Stimulated activated CD4-positive, alpha-beta T cell treated with anti-CD3 and anti-CD28 coated beads, Interleukin-1b, Interleukin-23, amount 100 ng/mL, for 1 hour (primary cell): ENCODE measurements at places on chromosomes 11 and 22.
A peak's percentile ranks its signal among the peaks of the same experiment; 100 is the strongest.

GRCh38 chr22:46512039-46512370 lies 25.4 kb downstream of the CELSR1 start:
- no peak for DNase-seq

DNA sequence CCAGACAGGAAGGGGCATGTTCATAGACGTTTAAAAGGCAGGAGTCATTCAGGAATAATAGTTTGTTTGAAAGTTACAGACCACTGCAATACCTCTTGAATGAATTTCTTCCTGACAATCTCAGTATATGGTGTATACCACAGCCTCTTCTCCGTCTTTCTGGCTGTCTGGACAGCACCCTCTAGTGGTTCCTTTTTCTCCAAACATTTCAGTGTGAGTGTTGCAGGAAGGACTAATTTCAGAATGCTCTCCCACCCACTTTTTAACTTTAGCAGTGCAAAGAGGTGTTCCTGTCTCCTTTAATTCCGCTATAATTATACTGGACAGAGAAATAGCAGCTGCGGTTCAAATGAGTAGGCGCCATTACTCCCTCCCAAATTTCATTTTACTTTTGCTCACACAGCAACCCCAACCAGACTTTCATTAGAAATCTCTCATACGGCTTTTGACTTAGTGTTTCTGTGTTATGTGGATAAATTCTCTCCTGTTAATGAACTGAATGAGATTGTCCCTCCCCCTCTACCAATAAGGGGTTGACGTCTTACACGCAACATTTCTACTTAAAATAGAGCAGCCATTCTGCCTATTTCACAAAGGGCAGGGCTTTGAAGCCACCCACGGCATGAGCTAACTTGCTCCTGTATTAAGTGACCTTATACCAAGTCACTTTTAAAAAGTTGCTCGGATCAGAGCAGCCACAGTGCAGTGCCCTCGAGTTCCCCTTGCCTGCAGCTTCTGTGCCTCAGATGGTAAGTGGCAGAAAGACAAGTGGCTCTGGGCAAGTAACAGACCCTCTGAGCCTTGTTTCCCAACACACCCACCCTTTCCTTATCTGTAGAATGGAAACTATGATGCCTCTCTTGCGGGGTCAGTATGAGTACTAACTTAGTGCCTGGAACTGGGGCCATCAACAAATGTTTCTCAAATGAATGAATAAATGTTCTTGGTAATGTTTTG lies 368.6 kb downstream of the OPCML start:
- DNase-seq: no peak

DNA sequence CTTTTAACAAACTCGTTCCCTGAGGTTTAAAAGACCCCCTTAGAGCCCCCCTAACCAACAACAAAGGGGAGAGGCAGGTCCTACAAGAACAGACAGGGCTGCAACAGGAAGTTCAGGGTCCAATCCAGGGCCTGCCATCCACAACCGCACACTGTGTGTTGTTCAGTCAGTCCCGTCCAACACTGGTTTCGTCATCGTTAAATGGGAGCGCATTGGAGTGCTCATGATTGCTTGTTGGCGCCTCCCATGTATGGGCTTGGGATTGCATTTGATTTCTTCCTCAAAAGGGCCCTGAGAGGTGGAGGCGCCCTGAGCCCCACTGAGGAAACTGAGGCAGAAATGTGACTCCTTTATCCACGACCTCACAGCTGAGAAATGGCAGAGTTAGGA lies 174.1 kb downstream of the MN1 start:
- no peak for DNase-seq

DNA sequence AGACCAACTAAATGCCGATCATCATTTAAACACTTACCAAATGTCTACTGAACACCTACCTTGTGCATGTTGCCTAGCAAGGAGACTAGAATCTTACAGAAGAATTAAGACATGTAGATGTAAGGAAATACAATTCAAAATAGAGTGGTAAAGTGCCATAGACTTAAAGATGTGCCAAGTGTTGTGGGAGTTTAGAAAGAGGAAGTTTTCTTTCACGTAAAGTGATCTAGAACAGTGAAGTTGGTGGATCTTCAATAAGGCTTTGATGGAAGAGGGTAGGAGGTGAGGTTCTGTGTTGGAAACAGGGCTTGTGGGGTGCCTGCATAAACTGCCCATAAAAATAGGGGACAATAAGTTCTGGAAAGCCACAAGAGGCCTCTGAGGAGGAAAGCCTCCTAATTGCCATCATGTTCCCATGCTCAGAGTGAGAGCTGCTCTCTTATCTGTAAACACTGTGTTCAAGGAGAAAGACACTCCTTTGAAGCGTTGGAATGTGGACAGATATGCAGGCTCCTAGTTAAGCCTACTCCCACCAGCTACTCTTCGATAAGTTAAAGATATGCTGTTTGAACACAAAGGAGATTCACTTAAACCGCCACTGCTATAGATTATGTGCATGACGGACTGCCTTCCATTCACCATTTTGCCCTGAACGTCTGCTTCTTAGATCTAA lies 66.7 kb downstream of the HSD17B12 start:
- DNase-seq: no peak

DNA sequence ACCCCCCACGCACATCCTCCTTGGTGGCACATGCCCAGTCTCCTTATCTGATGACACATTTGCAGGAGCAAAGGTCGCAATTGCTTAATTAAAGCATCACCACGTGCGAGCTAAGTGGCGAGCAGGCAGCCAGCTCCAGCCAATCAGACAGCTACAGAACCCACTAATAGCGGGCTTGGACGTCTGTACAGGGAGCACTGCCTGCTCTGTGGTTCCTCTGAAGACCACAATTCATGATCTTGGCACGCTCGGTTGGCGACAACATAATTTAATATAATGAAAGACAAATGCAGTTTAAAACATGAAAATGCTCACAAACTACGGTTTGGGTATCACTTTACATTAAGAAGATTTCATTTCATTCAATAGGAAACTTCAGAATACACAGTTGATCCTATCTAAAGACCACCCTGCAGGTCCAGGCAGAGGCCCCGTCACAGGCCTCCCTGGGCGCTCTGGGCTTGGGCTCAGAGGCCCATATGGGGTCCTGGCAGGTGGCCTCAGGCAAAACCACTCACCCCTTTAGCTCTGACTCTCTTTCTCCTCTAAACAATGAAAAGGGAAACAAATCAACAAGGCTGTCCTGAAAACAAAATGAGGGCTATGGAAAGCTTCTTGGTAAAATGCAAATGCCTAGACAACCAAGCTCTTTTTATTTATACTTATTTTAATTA lies 10.4 kb downstream of the PACSIN2 start:
- DNase-seq: no peak

GRCh38 chr11:28969832-28970231 lies 861.6 kb downstream of the METTL15 start:
- no peak for DNase-seq

DNA sequence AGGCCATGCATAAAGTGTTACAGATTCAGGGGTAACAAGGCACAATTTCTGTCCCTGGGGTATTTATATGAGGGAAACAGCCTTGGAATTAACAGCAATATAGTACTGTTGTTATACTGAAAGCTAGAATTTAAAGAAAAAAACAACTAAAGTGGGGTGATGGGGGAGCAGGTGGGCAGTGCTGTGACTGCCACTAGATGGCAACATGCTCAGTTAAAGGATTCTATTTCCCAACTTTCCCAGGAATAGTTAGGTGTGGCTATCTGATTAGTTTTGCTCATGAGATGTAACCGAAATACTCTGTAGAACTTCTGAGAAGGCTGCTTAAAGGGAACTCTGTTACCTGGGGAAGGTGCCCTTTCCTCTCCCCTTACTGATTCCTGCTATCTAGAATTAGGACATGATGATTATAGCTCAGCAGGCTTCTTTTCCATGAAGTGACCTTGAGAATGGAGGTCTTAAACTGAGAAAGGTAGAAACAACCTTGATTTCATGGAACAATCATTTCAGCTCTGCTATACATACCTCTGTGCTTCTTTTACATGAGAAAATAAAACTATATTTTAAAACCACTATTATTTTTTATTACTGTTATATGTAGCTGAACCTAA lies 102.6 kb downstream of the RELT start:
- DNase-seq: no peak

DNA sequence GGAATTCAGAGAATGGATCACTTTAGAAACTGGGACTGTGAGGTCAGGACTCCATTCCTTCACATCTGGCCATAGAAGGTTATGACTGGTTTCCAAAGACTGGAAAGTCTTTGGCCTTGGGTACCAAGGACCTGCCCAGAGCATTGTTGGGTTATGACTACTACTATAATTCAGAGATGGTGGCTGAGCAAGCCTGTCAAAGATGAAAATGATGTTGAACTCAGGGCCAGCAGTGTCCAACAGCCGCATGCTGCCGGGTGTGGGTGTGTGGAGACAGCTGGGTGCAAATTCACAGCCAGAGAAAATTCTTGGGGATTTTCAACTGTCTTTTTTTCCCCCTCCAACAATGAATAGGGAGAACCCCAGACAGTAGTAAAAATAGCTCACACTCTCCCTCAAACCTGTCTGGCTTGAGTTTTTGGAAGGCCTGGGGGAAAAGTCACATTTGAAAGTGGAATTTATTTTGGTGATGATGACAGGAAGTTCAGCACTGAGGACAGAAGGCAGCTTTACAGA lies 166.8 kb upstream of the NCAM1 start:
- DNase-seq: no peak

GRCh38 chr11:110198031-110198729 lies 98.2 kb downstream of the RDX start:
- no peak for DNase-seq

GRCh38 chr11:45267052-45267451 lies 19.1 kb downstream of the SYT13 start:
- no peak for DNase-seq

DNA sequence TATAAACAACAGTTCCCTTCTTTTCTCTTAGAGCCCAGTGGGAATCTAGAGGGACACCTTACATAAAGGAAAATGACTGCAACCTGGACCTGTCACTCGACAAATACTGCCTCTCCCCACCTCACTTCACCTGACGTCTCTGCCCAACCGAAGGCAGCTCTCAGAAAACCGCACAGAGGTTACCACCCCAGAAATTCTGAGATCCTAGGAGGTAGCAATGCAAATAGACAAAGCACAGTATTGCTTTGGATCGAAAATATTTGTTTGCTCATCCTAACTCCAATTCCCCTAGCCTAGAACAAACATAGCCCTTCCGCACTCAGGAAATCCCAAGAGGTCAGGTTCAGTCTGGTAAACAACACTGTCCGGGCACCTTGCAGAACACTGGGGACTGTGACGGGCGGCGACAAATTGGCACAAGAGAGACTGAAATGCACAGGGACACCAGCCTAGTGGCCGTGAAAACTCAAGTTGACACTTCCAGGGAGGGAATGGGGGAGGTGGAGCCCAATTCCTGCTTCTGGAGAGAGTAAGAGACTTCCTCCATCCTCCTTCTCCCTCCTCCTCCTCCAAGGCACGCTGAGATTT lies 420 bp upstream of the TRIM44 start:
- no peak for DNase-seq

GRCh38 chr11:106473089-106473722 lies 395.7 kb downstream of the AASDHPPT start:
- no peak for DNase-seq

- DNase-seq: no peak
Observed at GRCh38 chr22:35568751-35569739, 28.4 kb downstream of the RASD2 start.

GRCh38 chr22:38843657-38844314 lies at the start of gene NPTXR:
TSS of gene NPTXR (minus strand) at chr22:38844028.
- no peak for DNase-seq

DNA sequence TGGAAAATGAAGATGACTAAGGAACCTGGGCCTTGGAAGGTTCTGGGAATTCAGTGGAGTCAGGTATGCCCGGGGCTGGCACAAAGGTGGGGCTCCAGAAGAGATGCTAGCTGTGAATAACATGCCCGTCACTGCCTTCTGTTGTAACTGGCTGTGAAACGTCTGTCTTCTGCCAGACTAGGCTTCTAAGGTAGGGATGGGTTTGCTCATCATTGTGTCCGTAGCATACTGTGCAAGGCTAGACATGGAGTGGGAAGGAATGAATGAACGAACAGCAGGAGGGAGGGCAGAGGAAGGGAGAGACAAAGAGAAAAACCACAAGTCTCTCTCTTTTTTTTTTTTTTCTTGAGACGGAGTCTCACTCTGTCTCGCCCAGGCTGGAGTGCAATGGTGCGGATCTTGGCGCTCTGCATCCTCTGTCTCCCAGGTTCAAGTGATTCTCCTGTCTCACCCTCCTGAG lies 327.4 kb downstream of the MN1 start:
- DNase-seq: no peak

GRCh38 chr22:28882878-28883656 lies at the start of gene ZNRF3:
TSS of gene ZNRF3 (plus strand) at chr22:28883572. CDS start at chr22:28883767, 195 bp downstream.
- peak; percentile 85 for DNase-seq

GRCh38 chr22:37219533-37219932 lies 7.3 kb upstream of the SSTR3 start:
- no peak for DNase-seq

GRCh38 chr22:47210112-47210657 lies 447.7 kb downstream of the TBC1D22A start:
- no peak for DNase-seq

DNA sequence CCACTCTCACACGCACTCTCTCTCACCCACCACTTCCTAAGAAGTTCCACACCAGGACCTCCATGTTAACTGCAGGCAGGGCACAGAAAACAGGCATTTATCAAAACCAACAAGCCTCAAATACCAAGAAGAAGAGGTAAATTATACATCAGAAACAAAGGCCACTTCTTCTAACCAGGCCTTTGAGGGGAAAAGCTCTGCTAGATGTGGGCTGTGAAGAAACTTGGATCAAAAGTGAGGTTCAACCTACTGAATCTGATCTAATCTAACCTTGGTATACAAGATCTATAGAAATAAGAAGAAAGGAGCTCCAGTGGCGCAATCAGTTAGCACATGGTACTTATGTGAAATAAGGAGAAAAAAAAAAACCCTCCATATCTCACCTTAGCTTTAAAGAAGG lies 91.9 kb downstream of the FAM168A start:
- DNase-seq: no peak

DNA sequence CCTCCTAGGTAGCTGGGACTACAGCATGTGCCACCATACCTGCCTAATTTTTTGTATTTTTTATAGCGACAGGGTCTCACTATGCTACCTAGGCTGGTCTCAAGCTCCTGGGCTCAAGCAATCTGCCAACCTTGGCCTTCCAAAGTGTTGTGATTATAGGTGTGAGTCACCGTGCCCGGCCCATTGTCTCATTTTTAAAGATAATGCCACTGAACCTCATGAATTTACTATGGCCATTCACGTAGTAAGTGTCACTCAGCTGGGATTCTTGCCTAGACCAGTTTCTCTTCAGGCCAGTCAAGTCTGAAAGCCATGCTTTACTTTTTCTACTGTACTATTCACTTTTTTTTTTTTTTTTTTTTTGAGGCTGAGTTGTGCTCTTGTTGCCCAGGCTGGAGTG lies 22.4 kb downstream of the DEPDC5 start:
- no peak for DNase-seq

GRCh38 chr11:122933416-122933815 lies 48.2 kb downstream of the BSX start:
- no peak for DNase-seq
